Stimulated activated CD4-positive, alpha-beta T cell treated with anti-CD3 and anti-CD28 coated beads, Interleukin-12 subunit alpha, Interleukin-12 subunit beta, amount 100 ng/mL, for 48 hours (primary cell): ENCODE measurements at places on chromosomes 6 and 20.

GRCh38 chr20:19161336-19161735 lies 51.1 kb upstream of the SLC24A3 start:
- DNase-seq = no peak

- no peak for DNase-seq
These were observed 144.6 kb upstream of the AGPAT4 start for GRCh38 chr6:161418463-161418945.

GRCh38 chr6:44935693-44936300 lies 392.3 kb upstream of the RUNX2 start:
- DNase-seq = no peak

GRCh38 chr6:37735722-37736121 lies 38.0 kb upstream of the MDGA1 start:
- no peak for DNase-seq

DNA sequence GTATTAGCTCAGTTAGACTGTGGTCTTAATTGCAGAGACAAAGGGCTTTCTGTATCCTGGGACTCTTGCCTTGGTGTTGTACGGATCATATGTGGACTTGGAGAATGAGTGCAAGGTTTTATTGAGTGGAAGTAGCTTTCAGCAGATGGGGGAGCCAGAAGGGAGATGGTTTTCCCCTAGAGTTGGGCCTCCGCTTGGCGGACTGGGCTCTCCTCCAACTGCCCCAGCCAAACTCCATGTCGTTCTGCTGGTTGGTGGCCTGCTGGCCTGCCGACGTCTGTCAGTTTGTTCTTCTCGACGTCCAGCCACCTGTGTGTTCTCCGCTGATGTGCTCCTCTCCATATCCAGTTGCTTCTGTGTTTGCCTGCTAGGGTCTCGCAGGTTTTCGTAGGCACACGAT lies 189.5 kb upstream of the FLRT3 start:
- no peak for DNase-seq

GRCh38 chr20:48139262-48140041 lies 354.2 kb upstream of the SULF2 start:
- DNase-seq = no peak

DNA sequence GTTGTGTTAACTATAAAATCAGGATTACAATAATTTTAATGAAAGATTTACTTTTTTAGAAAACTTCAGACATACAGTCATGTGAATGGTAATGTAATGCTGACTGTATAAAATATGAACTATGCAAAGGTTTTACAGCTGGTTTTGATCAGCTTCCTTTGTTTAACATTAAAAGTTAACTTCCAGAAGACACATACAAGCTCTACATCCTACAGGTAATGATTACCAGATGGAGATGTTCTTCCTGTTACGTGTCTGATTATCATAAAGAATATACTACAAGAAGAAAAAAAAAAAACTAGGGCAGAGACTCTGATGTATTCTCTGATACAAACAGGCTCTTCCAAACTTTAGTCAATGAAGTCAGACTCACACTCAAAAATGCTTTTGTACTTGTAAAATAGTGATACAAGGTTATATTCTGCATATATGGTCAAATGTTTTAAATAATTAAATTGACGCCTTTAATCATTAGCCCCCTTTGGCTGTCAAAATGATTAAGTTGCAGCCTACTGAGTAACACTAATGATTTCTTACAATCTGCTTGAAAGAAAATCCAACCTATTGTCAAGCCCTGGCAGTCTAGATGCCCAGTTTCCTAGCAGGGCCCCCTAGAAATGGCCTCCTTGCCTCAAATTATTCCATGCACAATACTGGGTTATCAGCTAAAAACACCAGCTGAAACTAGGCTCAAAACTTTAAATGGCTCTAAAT lies 251.8 kb upstream of the RUNX2 start:
- no peak for DNase-seq

DNA sequence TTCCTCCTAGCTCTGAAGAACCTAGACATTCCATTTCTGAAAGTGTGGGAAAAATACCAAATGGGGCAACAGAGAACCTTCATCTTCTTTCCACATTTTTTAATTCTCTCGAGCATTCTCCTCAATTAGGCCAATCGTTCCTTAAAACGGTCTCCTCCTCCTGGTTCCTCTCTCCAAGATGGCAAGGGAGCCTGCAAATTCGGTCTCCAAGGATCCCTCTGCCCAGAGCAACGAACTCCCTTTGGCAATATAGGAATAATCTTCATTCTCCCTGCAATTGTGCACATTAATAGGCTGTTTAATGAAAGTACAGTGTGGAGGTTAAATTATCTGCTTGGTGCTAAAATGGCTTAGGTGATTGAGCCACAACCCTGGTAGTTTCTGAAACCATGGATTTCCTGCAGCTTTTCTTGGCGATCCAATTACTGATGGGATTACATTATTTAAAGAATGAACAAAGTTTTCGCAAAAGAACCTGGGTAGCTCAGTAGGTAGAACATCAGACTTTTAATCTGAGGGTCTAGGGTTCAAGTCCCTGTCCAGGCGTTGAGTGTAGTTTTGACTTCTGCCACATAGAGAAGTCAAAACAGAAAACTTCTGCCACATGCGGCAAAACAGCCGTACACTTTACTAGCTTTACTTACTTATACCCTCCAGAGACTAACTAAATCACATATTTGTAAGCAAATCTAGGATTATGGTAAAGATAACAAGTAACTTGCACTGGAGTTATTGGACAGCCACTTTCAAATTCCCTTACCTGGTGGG lies 102.9 kb upstream of the ZNF184 start:
- DNase-seq = no peak

DNA sequence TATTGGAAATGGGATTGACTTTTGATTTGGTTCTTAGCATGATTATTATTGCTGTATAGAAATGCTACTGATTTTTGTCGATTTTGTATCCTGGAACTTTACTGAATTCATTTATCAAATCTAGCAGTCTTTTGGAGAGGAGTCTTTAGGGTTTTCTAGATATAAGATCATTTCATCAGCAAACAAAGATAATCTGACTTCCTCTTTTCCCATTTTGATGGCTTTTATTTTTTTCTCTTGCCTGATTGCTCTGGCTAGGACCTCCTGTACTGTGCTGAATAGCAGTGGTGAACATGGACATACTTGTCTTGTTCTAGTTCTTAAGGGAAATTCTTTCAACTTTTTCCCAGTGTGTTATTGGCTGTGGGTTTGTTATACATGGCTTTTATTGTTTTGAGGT lies 64.6 kb downstream of the ZC2HC1B start:
- DNase-seq = no peak

GRCh38 chr6:156167625-156168071 lies 609.5 kb upstream of the ARID1B start:
- no peak for DNase-seq

- no peak for DNase-seq
These were observed 936 bp upstream of the TMX4 start for GRCh38 chr20:8020314-8021079.

DNA sequence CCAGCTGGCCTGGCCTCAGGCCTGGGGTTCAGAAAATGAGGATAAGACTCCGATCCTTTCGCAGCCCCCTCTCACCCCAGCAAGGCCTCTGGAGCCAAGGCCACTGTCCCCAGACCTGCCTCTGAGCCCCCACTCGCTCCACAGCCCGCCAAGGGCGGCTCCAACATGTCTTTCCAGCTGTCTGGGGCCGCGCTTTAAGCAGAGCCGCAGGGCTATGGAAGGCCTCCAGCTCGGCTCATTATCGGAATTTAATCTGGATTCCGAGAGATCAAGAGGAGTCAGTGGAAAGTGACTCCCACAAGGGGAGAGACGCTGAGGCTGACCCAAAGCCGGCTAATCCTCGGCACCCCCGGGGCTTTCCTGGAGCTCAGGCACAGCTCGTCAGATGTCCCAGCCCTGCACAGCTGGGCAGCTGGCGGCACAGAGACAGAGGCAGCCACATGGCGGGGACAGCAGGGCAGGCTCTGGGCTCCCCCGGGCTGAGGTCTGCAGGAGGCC lies 41.8 kb downstream of the BMP7 start:
- no peak for DNase-seq

DNA sequence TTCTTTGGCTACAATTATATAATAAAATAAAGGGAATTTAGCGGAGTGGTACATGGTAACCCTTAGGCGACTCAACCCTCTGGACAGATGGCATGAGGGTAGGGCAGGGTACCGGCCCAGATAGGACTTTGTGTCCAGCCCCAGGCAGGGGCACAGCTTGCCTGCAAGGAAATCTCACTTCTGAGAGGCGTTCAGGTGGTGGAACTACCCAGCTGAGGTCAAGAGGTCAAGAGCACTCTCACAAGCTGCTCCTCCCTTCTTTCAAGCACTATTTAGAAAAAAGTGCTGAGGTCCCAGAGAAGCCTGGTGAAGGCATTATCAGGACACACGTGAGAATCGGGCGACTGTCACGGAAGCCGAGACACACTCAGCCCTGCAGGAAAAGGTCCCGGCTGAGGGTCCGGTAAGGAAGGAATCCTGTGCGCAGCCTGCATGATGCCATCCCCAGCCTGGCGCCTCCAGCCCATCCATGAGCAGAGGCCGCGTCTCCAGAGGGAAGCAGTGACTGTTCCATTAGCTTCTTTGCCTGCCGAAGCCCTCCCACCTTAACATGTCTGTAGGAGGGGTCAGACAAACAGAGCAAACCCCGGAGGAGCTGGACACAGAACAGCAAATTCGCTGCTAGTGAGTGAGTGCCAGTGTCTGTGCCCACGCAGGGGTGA lies 54.8 kb downstream of the WDR27 start:
- DNase-seq = no peak
